ENCODE measurements at places on chromosomes 11 and 22. TPM values are rescaled to one million over a fixed set of nuclear protein-coding genes. Genes with fewer than 3 reads are reported as not detected.
A peak's percentile ranks its signal among the peaks of the same experiment; 100 is the strongest.

DNA sequence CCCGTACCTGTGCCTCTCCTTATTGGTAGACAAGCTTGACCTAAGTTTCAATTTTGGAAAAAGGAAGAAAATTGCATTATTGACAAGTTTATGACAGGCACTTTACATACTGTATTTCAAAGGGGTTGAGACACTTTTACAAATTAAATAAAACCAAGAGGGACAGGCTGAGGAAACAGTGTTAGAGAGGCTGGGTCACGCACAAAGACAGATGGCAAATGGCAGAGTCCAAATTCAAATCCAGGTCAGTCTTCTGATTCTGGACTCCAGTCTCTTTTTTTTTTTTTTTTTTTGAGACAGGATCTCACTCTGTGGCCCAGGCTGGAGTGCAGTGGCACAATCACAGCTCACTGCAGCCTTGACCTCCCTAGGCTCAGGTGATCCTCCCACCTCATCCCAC, 10.1 kb downstream of the TRIM66 start:
- no peak for DNase-seq

The PCNX3 gene
- 7.7 TPM for total RNA-seq

DNA sequence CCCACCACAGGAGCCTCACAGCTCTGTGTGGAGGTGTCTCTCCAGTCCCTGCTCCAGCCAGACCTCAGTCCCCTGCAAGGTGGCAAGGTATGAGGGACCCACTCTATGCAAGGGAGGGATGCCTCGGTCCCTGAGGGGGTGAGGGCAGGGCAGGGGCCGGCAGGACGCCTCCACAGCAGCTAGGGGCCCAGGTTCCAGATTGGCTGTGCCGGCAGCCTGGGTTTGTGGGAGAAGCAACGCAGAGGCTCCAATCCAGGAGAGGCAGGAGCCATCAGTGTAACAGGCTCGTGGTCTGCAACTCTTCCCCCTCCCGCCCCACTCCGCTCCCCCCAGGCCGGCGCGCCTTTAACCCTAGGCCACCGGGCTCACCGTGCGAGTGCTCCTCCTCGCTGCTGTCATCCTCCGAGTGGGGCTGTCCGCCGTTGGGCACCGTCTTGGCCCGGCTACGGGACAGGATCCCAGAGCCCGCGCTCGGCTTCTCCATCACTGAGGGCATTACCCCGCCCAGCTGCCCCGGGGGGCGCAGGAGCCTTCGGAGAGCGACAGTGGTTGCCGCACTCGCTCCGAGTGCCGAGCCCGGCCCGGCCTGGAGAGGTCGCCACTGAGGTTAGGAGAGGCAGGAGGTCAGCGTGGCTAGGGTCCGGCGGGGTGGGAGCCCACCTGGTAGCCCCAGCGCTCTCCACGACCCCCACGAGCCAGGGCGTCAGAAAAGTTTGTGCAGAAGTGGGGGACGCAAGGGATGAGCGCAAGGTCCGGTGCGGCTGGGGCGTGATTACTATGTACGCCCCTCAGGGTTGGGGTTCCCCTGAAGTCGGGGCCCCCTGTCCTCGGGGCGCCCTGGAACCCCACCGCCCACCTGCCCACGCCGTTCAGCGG, 765 bp downstream of the RCOR2 start:
- no peak for DNase-seq

The RIMBP3B gene
- total RNA-seq = 0.82 TPM

- DNase-seq = no peak
Measured at GRCh38 chr22:49210606-49211005, 617.1 kb downstream of the BRD1 start.

The CARNS1 gene
- total RNA-seq = under 0.01 TPM

The TMEM135 gene
- 37.5 TPM for total RNA-seq

DNA sequence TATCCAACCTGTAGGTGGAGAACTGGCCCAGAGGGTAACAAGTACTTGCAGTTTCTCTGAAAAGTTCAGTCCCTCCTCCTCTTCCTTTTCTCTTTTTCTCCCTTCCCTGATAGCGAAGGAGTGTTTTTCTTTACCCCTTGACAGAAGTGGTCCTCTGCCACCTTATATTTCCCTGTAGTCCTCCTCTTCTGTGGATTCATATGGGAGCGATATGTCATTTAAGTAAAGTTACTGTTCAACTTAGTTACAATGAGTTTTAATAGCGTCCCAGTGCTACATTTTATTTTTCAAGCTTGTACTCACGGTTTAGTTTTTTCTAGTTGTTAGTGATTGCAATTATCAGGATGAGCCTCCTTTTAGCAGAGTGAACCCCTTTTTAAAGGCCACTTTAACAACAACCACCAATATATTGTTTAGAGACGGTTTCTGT, 1.4 kb downstream of the PCF11 start:
- DNase-seq = no peak

GRCh38 chr11:35780951-35781860, 118.6 kb downstream of the TRIM44 start:
- no peak for DNase-seq

DNA sequence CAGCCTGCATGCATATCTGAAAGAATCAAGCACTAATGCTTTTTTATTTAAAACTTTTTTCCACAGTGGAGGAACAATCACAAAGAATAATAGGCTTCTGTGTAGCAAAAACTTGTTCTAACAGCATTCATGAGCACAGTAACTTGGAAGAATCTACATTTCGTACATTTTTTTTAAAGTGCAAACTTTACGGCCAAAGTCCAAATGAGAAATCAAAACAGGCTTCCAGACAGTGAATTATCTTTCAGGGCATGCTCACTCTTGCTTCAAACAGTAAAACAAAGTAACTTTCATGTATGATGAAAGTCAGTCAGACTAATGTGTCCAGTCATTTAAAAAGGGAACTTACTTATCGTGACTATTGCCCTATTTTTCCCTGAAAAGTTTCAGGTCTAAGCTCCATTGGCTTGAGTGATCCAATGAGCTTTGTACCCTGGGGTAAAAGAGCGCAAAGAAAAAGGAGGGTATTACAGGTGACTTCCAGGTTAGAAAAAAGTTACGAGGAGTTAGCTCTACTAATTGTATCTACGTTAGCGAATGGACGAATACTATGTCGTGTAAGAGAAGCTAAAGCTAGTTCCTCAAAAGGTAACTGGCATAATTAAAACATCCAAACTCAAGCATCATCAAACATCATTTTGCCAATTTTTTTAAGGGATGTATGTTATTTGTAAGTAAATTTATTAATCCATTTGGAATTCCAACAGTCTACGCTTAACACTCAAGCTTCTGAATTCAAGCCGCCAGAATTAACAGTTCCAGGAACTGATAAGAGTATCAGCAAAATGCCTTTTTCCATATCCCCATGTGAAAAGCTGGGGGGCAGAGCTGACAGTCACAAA, 1.7 kb downstream of the PICALM start:
- DNase-seq = no peak

DNA sequence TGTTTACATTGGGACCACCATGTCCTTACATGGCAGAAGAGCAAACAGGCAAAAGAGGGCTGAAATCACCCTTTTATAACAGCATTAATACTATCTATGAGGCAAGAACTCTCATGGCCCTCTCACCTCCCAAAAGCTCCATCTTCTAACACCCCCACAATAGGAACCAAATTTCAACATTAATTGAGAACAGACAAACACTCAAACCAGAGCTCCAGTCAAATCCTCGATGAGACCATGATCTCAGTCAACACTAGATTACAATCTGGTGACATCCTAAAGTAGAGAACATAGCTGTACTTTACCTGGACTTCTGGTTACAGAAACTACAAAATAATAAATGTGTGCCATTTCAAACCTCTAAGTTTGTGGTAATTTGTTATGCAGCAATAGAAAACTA, 25.1 kb downstream of the OR2AG2 start:
- DNase-seq = no peak

GRCh38 chr11:521177-521688, 14.1 kb downstream of the HRAS start:
- no peak for DNase-seq

The BEST1 gene
- 1.6 TPM for total RNA-seq

DNA sequence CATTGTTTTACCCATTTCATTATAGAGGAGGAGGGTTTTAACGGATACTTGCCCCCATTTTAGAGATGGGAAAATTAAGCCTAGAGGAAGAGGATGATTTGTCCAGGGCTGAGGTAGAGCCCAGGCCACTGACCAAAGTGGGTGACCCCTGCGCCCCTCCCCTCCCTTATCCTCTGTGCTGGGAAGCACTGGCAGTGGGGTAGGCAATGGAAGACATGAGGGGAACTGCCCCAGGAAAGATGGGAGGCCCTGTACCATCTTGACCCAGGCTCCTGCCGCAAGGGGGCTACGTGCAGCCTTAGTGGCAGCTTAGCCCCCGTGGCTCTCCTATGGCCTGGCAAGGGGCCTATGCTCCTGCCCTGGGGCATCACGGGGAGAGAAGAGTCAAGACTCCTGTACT, 76.4 kb upstream of the MYOD1 start:
- DNase-seq = no peak

The OR52H1 gene
- total RNA-seq = 0.41 TPM

The ENTHD1 gene
- under 0.01 TPM for total RNA-seq

DNA sequence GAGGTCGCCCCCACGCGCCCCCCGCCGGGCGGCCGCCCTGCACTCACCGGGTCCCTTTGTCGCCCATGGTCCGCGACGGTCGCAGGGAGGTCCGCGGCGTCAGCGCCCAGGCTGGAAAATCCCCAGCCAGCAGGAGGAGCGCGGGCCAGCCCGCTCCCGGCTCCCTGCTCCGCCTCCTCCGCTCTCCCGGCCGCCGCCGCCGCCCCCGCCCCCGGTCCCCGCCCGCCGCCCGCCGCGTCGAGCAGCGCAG, at the start of gene ARRB1:
Gene ARRB1, minus strand, starts transcription at position 121 of the 250 bp plus-strand sequence. Its CDS starts 54 bp downstream, at position 67.
- DNase-seq = peak; percentile 83

The APOBEC3F gene
- 0.82 TPM for total RNA-seq

DNA sequence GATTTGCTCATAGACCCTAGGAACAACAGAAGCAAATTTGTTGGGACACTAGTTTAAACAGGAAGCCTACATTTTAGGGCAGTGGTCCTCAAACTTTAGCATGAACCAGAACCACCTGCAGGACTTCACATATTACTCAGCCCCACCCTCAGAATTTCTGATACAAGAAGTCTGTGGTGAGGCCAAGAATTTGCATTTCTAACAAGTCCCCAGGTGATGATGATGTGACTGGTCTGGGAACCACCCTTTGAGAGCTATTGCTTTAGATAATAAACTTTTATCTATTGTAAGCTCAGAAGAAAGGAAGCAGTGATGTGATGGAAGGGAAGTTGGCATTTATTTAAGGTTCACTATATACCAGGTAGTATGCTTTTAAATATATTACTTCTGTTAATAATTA, 194.0 kb downstream of the FAM181B start:
- no peak for DNase-seq

The MFRP gene
- not detected for total RNA-seq

GRCh38 chr11:69904974-69905535, 85.8 kb upstream of the FGF3 start:
- no peak for DNase-seq

DNA sequence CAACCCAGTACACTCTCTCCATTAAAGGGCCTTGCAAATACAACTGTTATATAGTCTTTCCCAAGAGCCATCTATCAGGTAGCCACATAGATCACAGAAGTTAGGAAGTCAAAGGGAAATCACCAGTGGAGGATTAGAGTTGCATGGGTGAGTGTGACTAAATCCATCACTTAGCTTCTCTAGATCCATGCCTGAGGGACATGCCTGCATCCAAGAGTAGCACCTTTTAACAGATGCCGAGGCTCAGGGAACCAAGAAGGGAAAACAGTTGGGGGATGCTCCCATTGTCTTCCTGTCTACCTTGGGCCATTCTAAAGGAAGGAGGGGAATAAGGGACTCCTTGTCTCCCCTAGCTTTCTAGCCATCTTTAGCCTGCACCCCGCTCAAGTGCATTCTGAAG, 77.9 kb downstream of the XRRA1 start:
- DNase-seq = no peak

- DNase-seq = no peak
Measured at GRCh38 chr11:86637988-86638387, 34.4 kb downstream of the ME3 start.

GRCh38 chr11:72525466-72525865, 91.1 kb upstream of the CLPB start:
- DNase-seq = no peak

DNA sequence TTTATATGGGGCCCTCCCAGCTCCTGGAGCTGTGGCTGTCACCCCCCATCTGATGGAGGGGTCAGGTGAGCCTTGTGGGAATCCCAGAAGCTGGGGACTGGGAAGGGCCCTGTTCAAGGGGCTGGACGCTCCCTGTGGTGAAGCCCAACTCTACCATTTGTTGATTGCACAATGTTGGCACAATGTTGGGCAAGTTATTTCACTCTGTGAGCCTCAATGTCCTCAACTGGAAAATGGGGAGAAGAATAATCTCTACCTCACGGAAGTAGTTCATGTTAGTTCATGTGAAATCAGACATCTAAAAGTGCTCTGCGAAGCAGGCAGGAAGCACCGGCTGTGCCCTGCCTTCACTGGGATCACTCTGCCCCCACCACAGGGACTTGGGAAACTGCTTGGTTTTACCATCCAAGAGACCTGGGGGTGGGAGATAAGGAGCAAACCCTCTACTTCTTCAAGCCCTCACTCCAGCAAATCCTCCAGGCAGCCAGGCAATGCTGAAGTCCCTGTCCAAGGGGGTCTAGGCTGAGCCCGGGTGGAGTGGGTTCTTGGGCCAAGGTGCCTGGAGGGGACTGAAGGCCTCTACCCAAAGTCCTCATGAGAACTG, 715 bp upstream of the PRR5 start:
- no peak for DNase-seq

DNA sequence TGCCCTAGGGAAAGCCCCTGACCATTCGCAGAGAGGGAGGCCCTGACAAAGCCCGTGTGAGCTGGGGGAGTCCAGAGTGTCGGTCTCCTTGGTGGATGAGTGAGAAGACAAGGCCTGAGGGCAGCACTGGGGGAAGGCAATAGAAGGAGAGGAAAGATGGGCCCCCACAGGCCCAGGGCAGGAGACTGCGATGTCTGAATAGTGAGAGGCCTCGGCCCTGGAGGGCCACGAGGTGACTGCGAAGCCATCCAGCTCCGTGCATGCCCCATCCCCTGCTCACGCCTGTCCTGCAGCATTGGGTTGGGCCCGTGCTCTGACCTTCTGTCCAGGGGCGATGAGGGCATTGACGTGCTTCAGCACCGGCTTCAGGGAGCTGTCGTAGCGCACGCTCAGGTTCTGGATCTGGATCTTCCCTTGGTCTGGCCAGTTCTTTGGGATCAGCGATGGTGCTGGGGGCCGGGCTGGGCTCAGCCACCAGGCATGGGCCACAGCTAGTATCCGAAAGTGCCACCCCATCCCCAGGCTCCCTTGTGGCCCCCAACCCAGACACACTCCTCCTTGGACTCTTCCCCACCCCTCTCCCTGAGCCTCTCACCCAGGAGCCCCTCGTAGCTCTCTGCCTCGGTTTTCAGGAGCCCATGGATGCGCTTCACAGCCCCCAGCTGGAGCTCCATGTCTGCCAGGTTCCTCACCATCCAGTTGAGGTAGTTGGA, 8.3 kb upstream of the KCNJ11 start:
- DNase-seq = no peak

DNA sequence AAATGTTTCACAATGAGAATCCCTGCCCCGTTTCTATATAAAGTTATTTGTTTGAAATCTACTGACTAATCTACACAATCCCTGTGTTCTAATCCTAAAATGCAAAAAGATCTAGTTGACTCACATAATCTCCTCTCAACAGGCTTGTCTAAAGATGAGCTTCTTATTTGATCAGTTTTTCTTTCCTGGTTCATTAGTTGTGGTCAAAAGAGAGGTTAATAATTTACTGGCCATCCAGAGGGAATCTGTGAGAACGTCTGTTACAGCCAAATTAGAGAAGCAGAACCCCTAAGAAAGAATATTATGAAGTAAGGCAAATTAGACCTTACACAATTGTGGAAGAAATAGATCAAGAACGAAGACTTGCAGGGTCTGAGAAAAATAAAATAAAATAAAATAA, 173.7 kb upstream of the ANO3 start:
- DNase-seq = no peak
